ENCODE measurements at places on chromosomes 3 and 15.
A peak's percentile ranks its signal among the peaks of the same experiment; 100 is the strongest.

DNA sequence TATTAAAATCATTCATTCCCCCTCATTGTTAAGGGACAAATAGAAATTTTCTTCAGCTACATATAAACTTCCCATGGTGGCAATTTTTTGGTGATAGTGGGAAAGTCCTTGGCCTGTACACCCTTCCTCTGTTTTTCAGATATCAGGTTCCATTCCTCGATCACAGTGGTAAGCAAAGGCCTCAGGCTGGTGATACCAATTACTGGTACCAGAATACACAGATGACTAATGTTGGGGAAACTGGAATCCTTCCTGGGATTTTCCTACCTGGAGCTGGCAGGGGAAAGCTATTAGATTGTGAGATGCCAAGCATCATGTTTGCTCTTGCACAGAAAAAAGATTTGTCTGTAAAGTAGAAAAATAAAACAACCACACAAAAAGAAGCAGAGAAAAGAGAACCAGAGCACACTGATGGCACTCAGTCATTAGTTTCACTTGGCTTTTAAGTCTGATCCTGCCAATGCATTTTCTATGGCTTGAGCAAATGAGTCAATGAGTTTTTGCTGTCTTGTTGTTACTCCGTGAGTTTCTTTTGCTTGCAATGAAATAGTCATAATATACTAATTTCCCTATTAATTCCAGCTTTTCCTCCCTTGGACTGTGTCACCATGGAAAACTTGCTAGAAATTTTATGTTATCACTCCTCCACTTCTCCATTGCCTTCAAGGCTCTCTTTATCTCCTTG is 795.0 kb downstream of the ROBO1 start:
- DNase-seq, result no peak

- no peak for DNase-seq
Measured at GRCh38 chr15:96064351-96064756, 266.1 kb upstream of the NR2F2 start.

- DNase-seq, result no peak
Measured at GRCh38 chr15:38562278-38562677, 2.3 kb downstream of the RASGRP1 start.

DNA sequence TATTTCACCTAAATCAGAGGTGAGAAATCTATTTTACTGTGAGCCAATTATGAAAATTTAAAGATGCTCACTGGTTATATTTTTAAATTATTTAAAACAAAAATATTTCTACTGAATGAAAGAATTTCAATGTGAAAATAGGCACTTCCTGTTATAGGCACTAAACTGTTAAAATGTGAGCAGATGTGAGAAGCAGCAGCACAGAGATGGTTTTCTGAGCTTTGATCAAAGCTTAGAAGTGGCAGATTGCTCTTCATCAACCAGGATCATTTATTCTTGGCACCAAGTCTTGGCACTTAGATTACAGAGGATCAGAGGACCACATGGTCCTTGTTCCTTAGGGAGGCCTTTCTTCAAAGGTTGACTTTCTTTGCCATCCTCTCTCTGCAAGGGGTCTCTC is 18.0 kb upstream of the TSC22D2 start:
- DNase-seq, result no peak

- DNase-seq, result no peak
Measured at GRCh38 chr3:140089403-140090072, 154.6 kb downstream of the CLSTN2 start.

DNA sequence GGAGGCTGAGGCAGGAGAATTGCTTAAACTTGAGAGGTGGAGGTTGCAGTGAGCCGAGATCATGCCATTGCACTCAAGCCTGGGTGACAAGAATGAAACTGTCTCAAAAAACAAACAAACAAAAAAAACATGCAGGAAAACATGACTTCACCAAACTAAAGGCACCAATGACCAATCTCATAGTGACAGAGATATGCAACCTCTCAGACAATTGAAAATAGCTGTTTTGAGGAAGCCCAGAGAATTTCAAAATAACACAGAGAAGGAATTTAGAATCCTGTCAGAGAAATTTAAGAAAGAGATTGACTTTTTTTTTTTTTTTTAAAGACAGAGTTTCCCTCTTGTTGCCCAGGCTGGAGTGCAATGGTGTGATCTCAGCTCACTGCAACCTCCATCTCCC is 26.1 kb downstream of the NCBP2 start:
- DNase-seq, result no peak

GRCh38 chr15:99925661-99926461 is 192.6 kb upstream of the LYSMD4 start:
- peak; percentile 35 for DNase-seq

GRCh38 chr3:105982207-105982606 is 113.4 kb upstream of the CBLB start:
- DNase-seq, result no peak

GRCh38 chr3:157611536-157612076 is 108.4 kb upstream of the VEPH1 start:
- DNase-seq, result no peak

DNA sequence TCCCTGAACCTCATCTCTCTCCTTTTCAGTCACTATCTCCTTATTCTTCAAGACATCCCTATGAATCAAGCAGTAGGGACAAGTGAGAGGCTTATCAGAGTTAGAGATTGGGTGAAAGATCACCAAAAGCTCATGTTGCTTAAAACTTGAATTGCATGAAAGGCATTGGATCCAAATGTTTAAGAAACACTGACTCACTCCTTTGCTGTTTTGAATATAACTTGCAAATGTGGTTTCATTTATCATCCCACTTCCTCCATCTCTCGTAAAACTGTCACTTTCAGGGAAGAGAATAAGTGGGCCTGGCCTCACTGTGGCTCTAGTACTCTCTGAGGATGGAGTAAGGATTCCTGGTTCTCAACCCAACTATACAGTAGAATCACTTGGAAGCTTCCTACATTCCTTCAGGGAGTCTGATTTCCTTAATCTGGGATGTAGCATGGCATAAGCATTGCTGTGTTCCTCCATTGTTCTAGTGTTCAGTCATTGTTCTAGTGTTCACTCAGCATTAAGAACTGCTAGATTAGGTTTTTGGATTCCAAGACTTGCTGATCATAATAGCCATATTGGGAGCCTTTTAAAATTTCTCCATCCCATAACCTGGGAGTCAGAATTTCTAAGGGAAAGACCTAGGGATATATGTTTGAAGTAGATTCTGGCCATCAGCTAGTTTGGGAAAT is 171.8 kb downstream of the TMEM108 start:
- DNase-seq, result no peak

DNA sequence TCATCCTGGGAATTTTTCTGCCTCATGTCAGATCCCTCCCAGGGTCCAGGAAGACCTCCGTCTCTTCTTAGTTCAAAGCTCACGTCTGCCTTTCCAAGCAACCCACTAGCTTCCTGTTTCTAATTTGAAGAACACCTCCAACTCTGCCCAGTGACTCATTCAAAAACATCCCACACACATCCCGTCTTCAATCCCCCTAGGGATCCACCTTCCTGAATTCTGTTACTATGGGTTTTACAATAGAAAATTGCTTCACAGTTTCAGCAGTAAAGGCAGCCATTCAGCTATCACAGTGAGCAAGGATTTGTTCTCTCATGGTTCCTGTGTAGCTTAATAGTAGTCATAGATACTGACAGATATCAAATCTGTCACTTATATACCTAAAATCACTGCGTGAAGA is 308.3 kb upstream of the CCDC54 start:
- DNase-seq, result no peak

GRCh38 chr3:146404436-146404835 is 64.9 kb downstream of the PLSCR2 start:
- no peak for DNase-seq

GRCh38 chr3:134955874-134956273 is 160.8 kb downstream of the EPHB1 start:
- no peak for DNase-seq

GRCh38 chr3:13332158-13332557 is 88.0 kb downstream of the NUP210 start:
- no peak for DNase-seq

DNA sequence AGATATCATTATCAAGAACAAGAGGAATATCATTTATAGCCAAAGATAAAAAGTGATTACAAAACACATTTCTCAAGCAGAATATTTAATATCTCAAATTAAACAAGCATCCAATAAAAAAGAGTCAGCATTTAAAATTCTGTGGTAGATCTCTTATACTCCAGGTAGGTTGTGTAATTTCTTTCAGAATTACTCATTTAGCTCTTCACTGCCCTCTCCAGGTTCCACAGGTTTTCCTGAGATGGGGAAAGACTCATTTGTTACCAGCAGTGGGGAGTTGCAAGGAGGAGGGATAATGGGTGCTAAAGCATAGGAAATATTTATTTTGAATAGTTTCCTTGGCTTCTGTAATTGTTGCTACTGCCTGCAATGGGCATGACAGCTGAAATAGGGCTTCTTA is 83.1 kb upstream of the RASGRP1 start:
- no peak for DNase-seq

- DNase-seq, result no peak
Measured at GRCh38 chr3:87197531-87197930, 29.6 kb upstream of the CHMP2B start.

GRCh38 chr15:36332301-36332700 is 247.1 kb upstream of the CDIN1 start:
- DNase-seq, result no peak

- no peak for DNase-seq
Measured at GRCh38 chr3:73030073-73030597, 31.3 kb upstream of the EBLN2 start.

- no peak for DNase-seq
Measured at GRCh38 chr3:148360051-148360450, 337.7 kb upstream of the AGTR1 start.

GRCh38 chr15:74519311-74519710 is 21.7 kb upstream of the ARID3B start:
- DNase-seq, result no peak

- DNase-seq, result no peak
Measured at GRCh38 chr15:90607361-90607760, 77.6 kb downstream of the CRTC3 start.

- no peak for DNase-seq
Measured at GRCh38 chr3:95172164-95172943, 1109.5 kb downstream of the NSUN3 start.

- no peak for DNase-seq
Measured at GRCh38 chr3:196378146-196378841, 40.1 kb upstream of the TM4SF19 start.
